ENCODE measurements at places on chromosomes 4 and X.

DNA sequence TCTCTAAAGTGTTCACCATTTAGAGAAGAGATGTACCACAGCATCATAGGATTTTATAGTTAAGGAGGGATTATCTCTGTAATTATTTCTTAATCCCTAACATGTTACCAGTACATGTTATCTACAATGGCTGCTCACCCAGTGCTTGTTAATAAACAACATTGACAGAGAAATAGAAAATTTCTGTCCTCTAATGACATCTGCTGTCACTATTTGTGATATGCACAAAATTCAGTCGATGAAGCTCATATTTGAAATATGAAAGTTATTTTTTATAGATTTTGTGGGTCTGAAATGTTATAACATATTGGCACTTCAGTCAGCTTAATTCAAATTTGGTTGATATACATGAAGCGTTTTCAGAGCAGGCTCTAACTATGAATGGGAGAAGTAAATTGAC lies 48.8 kb upstream of the GRXCR1 start:
- DNase-seq, result no peak

GRCh38 chr4:2646396-2647149 lies 109.6 kb downstream of the TNIP2 start:
- DNase-seq, result no peak

DNA sequence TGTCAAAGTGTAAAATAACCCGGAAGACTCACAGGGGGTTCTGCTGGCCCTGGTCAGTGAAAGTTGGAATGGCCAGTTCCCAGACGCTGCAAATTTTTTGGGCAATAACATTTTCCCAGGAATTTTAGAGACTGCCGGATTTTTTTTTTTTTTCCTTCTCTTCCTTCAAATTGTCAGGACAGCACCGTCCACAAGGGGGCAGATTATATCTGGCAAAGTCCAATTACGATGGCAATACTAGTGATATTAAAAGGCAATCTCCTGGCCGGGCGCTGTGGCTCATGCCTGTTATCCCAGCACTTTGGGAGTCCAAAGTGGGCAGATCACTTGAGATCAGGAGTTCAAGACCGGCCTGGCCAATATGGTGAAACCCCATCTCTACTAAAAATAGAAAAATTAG lies 20.5 kb downstream of the SLC25A5 start:
- peak; percentile 62 for DNase-seq

GRCh38 chr4:156972379-156973015 lies 898 bp upstream of the PDGFC start:
- DNase-seq, result peak; percentile 15

GRCh38 chr4:153273751-153274150 lies 69.5 kb downstream of the TRIM2 start:
- DNase-seq, result no peak

GRCh38 chrX:49884290-49884862 lies 5.1 kb downstream of the USP27X start:
- DNase-seq, result peak; percentile 59

DNA sequence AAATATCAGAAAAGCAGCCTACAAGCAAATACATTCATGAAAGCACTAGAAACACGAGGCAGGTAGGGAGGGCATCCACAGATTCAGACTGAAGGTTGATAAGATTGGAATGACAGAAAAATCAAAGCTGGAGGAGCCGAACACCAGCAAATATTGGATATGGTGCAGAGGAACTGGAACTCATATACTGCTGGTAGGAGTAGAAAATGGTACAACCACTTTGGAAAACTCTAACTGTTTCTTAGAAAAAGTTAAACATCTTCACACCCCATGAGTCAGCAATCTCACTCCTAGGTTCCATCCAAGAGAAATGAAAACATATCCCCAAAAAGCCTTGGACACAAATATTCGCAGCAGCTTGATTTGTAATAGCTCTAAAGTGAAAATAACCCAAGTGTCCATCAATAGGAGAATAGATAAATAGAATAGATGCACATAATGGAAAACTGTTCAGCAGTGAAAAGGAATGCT lies 27.1 kb downstream of the CD99L2 start:
- DNase-seq, result no peak

DNA sequence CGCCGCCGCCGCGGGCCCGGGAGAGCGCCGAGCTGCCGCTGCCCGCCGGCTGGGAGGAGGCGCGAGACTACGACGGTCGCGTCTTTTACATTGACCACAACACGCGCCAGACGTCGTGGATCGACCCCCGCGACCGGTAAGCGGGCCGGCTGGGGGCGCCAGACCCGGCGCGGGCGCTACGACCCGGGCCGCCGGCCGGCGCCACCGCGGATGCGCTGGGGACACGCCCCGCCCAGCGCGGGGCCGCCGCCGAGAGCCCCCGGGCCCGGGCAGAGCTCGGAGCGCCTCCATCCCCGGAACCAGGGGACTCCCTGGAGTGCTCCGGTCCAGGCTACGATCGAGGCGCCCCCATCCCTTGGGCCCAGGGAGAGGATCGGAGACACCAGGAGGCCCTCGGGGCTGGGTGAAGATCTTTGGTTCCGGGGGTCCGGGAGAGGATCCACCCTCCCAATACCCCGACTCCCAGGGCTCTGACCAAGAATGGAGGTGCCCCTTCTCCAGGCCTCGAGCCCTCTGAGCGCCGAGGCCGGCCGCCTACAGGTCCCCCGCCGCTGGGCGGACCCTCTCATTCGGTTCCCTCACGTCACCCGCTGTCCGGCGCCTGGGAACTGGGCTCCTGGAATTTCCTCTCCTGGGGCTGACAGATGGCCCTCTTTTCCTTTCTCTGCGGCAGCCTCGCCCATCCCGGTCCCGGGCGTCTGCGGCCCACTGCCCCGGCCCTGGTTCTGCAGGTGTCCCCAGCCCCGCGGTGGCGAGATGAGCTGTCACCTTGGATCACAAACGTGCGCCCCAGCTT lies 48.8 kb downstream of the CLDN34 start:
- DNase-seq, result peak; percentile 67

DNA sequence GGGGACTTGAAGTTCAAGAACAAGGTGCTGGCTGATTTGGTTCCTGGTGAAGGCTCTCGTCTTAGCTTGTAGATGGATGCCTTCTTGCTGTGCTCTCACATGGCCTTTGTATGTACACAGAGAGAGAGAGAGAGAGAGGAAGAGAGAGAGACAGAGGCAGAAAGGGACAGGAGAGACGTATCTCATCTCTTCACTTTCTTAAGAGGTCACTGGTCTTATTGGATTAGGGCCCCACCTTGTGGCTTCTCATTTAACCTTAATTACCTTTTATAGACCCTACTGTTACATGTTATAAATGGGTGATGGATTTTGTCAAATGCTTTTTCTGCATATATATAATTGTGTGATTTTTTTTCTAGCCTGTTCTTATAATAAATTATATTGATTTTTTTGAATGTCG lies 1444.2 kb downstream of the ADGRL3 start:
- DNase-seq, result no peak

- no peak for DNase-seq
These were observed 98.9 kb downstream of the GPR82 start for GRCh38 chrX:41822892-41823291.

DNA sequence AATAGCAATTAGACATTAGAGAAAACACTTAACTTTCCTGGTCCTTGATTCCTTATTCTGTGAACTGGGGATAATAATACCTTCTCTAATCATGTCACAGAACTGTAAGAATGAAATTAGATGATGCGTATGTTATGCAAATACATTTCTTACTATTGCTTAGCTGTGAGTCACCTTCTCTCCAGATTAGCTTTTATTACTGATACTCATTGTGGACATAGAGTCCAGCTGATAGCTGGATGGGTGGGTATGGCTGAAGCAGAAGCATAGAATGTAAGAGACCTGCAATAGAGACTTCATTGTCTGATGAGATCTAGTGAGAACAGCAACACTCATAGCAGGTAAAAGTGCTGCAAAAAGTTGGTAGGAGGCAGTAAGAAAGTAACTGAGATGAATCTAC lies 437.2 kb upstream of the ZFP42 start:
- no peak for DNase-seq

DNA sequence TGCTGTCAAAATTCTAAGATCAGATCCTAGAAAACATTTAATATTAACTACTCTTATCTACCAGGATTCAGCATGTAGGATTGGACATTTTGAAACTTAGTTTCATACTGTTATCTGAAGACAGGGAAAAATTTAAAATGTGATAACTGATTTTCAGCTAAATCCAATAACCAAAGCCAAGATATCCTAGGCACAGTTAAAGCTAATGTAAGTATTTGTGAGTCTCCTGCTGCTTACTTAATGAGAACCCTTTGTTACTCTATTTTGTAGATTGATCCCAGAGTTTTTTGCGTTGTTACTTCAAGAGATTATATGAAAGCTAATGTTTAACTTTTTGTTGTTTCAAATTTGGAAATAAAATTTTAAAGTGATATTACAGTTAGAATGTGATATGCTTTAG lies 2.0 kb downstream of the CPE start:
- no peak for DNase-seq
